CD4-positive, alpha-beta T cell (primary cell): ENCODE measurements at places on chromosomes 1 and 21. TPM values are rescaled to one million over a fixed set of nuclear protein-coding genes. Genes with fewer than 3 reads are reported as not detected.
A peak's percentile ranks its signal among the peaks of the same experiment; 100 is the strongest.

The CD5L gene
- not detected for total RNA-seq

The KCND3 gene
- 0.05 TPM for total RNA-seq

DNA sequence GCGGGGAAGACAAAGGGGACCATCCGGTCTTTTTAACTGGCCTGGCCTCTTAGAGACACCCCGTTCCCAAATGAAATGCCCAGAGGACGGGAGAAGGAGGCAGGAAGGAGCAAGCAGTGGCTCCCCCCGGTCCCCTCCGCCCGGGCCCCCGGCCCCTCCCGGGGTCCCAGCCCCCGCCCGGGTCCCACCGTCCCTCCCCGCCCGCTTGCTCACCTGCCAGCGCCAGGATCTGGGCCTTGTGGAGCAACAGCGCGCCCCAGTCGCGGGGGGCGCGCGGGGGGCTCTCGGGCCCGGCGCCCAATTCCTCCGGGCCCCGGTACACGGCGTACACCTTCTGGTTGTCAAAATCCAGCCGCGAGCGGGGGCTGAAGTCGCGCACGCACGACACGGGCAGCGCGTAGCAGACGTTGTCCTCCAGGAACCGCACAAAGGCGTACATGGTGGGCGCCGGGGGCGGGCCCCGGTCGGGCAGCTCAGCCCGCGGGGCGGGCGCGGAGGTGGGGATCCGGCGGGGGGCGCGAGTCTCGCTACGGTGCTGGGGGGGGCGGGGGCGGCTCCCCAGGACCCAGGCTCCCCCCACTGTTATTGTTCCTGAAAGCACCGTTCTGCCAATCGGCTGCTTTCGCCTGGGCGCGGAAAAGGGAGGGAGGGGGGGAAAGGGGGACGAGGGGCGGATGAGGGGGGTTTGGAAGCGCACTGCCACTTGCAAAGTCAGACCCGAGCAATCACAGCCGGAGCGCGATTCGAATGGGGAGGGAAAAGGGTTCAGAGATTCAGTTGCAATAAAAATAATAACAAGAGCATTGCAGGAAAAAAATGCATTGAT, at the start of gene BEND5:
BEND5 (minus strand) TSS at position 499 of the 826 bp plus-strand sequence; CDS start at position 439, 60 bp downstream.
- peak; percentile 36 for DNase-seq

GRCh38 chr1:109228167-109228566, 14.4 kb downstream of the SARS1 start:
- no peak for DNase-seq

GRCh38 chr1:110508028-110508940, 10.7 kb downstream of the KCNA10 start:
- no peak for DNase-seq

GRCh38 chr1:23452011-23452411, 27.5 kb upstream of the TCEA3 start:
- peak; percentile 22 for DNase-seq

DNA sequence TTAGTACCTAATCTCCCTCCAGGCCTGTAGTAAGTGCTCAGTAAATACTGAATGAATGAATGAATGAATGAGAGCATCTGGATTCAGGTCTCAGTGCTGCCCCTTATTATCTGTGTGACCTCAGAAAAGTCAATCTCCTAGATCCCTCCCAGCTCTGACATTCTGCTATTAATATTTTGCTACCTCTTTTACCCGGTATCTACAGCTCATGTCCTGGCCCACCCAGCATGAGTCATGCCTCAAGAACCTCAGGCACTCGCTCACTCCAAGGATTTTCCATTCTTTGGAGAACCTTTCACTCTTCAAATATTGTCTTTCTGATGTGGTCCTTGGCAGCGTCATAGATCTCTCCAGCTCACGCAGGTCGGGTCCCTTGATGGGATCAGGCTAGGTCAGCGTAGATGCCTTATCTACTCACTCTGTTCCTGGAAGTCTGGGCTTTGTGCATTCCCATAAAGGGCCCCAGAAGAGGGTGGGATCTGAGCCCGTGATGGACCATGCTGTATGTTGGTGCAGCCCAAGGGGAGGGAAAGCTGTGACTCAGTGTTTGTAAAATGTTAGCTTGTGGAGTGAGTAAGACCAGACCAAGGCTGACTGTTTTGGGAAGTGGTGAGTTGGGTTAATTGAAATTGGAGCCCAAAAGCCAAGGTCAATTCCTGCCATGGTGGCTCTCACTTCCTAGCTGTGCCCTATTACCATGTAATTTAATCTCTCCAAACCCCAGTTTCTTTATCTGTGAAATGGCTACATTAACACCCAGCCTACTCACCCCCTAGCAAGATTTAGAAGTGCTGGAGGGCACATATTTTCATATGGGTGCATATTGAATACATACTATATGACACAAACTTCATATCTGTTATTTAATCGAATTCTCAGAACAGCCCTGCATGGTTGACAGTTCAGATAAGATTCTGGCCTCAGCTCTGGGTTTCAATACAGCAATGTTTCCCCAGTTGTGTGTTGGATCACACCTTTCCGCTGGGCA, 214.1 kb upstream of the USP24 start:
- no peak for DNase-seq

- DNase-seq = no peak
Observed at GRCh38 chr1:87129038-87129437, 199.6 kb upstream of the LMO4 start.

- no peak for DNase-seq
Observed at GRCh38 chr1:28278763-28279162, 19.4 kb downstream of the SESN2 start.

GRCh38 chr1:95133687-95134086, 16.5 kb downstream of the TLCD4 start:
- DNase-seq = no peak

GRCh38 chr1:160451119-160451858, 50.9 kb downstream of the VANGL2 start:
- no peak for DNase-seq

GRCh38 chr1:22288593-22289241, 145.8 kb upstream of the WNT4 start:
- DNase-seq = no peak

DNA sequence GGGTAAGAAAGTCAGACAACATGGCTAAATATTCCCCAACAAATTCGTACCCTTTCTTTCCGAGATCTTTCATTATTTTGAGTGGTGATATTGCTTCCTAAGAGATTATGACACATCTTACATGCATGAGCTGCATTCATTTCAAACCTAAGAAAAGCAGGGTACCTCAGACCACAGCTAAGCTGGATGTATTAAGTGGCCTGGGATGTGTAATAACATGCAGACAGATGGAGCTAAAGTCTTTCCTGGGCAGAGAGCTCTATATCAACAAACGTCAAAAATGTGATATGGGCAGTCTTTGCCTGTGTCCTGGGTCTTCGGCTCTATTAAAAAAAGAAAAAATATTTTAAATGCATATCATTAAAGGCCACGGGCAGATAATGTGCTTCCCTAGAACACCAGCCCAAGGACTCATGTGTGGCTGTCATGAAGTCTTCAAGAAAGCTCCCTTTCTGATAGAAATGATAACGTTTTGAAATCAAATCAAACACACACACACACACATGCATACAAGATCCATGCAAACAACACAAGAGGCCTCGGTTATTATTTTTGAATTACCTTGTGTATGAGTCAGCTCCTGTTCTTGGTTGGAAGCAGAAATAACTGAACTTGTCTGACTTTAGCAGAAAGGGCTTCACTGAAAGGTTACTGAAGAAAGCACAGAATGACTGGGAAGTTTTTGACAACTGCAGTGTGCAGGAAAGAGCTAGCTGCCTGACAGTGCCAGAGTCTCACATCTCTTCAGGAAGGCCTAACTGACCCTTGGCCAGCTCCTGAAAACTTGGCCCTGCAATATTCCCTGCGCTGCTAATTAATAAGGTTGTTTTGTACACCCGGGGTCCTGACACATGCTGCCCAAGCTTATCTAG, 231.2 kb downstream of the DSCAM start:
- DNase-seq = no peak

DNA sequence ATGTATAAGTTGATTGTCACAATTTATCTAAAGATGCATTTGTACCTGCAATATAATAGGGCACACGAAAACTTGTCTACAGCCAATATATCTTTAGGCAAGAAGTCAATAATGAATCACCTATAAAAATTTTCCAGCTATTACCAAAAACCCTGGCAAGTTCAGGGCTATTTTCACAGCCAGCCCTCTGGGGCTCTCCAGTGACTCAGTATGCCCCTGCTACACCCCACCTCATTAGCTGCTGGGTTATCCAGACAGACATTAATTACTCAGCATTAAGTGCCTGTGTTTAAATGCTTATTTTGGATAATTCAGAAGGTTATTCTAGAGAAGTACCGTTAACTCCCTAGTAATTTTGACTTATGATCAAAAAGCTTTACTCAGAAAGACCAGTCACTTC, 220.2 kb downstream of the TBX15 start:
- no peak for DNase-seq

GRCh38 chr1:21537932-21538630, 28.9 kb downstream of the ALPL start:
- DNase-seq = no peak

The CYB5RL gene
- total RNA-seq = 2.1 TPM

The GNAI3 gene
- 5.4 TPM for total RNA-seq

The PLEKHN1 gene
- total RNA-seq = 0.95 TPM

DNA sequence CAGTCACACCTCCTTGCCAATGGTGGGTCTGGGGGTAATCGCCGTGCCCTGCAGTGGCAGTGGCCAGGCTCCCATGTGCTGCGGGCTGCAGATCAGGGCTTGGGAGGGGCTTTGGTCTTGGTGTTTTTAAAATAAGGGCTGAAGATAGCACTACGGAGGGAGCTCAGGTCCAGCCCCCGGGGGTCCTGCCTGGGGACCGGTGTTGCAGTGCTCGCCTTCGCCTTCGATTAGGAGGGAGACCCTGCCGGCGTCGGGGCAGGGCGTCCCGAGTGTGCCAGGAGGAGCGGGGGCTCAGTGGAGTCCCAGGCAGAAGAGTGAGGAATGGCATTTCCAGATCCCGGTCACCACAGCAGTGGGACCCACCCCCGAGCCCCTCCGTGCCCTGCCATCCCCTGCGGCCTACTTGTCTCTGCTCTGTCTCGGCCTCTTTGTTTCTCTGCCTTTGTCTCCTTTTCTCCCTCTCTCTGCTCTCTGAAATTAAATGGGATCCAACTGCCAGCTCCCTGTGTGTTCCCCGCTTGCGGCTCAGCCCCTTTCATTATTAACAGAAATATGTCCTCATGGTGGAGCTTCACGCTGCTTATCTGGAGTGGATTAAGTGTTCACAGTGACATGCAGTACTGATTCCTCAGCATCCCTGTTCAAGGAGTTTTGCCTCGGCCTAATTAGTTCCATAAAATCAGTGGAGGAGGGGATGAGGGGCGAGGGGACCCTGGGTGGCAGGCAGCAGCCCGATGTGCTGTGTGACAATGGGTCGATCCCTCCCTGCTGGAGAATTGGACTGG, 44.4 kb downstream of the DMRTB1 start:
- DNase-seq = no peak

GRCh38 chr1:79945391-79945790, 938.9 kb upstream of the ADGRL4 start:
- no peak for DNase-seq

The IQCC gene
- total RNA-seq = 2.4 TPM

DNA sequence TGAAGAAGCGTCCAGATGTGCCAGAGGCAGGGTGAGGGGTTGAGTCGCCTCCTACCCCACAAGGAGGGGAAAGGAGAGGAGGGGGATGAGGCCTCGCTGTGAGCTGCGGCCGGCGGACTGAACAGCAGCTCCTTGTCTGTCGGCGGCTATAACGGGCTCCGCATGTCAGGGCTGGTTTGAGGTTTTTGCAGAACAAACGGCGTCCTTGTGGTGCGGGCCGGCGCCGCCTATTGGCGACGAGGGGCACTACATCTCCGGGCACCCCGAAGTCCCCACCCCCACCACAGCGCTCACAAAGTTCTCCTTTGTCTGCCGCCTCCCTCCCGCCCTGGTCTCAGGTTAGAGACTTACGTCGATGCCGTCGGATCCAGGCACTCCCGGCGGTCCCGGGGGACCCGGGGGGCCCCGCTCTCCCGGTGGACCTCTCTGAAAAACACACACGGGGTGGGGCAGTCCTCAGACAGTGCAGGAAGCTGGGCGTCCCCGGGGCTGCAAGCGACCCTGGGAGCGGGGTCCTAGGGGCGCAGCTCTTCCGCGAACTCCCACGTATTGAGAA, 1.8 kb downstream of the COL9A2 start:
- peak; percentile 93 for DNase-seq

- no peak for DNase-seq
Observed at GRCh38 chr1:169161496-169162194, 55.2 kb downstream of the ATP1B1 start.

DNA sequence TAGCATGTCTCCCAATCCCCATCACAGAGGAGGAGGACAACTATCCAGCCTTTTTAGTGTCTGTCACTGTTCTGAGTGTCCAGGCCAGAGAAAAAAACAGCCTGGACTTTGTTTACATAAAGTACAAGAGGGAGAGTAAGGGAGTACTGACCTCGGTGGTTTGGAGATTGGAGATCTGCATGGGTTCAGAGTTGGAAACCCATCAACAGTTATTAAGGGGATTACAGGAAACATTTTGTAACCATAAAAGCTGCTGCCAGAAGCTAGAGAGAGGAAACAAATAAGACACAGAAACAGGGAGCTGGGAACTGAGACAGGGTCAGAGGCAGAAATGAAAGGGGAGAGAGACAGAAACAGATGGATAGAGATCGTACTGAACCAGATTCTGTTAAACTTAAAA, 131.5 kb upstream of the CTTNBP2NL start:
- DNase-seq = no peak

The CFHR5 gene
- not detected for total RNA-seq

The C1orf94 gene
- total RNA-seq = not detected

- no peak for DNase-seq
Observed at GRCh38 chr21:32940079-32941014, 85.4 kb upstream of the OLIG2 start.

- no peak for DNase-seq
Observed at GRCh38 chr1:186057086-186057485, 318.0 kb downstream of the TPR start.

DNA sequence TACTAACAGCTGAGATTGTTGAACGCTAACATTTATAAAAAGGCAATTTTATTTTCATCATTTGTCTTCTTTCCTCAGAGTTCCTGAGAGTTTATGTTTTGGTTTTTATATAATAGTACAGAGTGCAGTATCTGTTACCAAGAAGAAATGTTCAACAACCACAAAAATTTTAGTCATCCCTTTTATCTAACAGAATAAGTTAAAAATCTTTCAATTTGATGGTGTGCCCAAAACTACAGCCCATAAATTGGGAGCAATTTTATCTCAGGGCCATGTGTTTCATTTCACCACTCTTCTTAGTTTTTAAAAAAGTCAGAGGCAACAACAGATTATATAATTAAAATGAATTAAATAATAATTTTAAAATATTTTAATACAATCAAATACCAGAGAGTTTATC, 37.1 kb downstream of the NEXN start:
- DNase-seq = no peak

- DNase-seq = no peak
Observed at GRCh38 chr1:56385314-56385713, 194.0 kb downstream of the PLPP3 start.

The SPRR5 gene
- not detected for total RNA-seq

DNA sequence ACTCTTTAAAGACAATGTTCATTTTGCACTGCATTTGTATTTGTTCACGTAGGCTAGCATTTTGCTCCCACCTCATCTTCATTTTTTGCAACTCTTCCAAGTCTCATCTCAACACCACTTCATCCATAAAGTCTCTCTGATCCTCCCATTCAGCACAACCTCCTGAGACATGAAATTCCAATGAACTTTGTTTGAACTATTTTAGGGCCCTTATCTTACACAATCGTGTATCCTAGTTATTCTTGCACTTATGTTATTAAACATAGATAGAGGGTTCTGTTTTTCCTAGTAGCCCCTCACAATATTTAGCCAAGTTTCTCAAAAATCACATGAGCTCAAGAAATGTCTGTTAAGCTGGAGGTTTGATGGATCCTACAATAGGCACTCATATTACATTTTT, 500.5 kb upstream of the ADAMTS5 start:
- no peak for DNase-seq
